ENCODE measurements at places on chromosomes 16 and 17.

- no peak for DNase-seq
Measured at GRCh38 chr17:63741143-63741407, 524 bp downstream of the STRADA start.

DNA sequence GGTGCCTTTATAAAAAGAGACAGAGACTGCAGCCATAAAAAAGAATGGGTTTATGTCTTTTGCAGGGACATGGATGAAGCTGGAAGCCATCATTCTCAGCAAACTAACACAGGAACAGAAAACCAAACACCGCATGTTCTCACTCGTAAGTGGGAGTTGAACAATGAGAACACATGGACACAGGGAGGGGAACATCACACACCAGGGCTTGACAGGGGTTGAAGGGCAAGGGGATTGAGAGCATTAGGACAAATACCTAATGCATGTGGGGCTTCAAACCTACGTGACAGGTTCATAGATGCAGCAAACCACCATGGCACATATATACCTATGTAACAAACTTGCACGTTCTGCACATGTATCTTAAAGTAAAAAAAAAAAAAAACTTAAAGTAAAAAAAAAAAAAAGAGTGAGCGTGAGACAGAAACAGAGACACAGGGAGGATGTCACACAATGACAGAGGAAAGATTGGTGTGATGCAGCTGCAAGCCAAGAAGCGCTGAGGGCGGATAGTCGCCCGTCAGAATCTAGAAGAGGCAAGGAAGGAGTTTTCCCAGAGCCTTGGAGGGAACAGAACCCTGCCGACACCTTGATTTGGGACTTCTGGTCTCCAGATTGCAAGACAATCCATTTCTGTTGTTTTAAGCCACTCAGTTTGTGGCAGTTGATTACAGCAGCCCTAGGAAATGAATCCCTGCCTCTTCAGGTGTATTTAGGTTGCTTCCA lies 27.4 kb upstream of the TNS4 start:
- no peak for DNase-seq

DNA sequence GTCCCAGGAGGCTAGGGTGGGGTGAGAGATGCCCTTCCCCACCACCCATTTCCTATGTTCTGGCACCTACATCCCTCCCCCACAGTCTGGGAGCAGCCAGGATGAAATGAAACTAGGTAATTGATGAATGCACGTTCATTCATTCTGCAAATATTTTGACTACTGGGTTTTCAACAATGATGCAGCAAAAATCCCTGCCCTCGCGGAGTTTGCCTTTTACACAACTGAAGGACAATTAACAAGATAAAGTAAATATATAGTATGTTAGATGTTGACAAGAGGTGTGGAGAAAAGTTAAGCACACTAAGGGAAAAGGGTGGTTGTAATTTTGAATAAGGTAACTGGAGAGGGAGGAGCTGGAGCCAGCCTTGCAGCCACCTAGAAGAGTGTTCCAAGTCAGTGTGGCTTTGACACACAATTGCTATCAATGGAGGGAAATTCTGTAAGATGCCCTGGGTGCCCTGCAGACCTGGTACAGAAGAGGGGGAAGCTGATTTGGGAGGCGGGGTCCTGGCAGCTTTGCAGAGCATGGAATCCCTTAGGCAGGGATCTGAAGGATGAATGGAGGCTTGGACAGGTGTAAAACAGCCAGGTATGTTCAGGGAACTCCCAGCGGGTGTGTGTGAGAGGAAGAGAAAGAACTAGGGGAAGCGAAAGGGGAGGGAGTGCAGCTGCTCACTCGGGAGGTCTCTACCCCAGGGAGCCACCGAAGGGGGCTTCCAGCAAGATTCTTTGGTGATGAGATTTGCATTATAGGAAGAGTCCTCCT lies 2.5 kb downstream of the TMEM92 start:
- no peak for DNase-seq

GRCh38 chr17:72995008-72995656 lies 97.4 kb downstream of the SLC39A11 start:
- no peak for DNase-seq

GRCh38 chr16:89921131-89921701 lies 1.9 kb upstream of the TUBB3 start:
- no peak for DNase-seq

DNA sequence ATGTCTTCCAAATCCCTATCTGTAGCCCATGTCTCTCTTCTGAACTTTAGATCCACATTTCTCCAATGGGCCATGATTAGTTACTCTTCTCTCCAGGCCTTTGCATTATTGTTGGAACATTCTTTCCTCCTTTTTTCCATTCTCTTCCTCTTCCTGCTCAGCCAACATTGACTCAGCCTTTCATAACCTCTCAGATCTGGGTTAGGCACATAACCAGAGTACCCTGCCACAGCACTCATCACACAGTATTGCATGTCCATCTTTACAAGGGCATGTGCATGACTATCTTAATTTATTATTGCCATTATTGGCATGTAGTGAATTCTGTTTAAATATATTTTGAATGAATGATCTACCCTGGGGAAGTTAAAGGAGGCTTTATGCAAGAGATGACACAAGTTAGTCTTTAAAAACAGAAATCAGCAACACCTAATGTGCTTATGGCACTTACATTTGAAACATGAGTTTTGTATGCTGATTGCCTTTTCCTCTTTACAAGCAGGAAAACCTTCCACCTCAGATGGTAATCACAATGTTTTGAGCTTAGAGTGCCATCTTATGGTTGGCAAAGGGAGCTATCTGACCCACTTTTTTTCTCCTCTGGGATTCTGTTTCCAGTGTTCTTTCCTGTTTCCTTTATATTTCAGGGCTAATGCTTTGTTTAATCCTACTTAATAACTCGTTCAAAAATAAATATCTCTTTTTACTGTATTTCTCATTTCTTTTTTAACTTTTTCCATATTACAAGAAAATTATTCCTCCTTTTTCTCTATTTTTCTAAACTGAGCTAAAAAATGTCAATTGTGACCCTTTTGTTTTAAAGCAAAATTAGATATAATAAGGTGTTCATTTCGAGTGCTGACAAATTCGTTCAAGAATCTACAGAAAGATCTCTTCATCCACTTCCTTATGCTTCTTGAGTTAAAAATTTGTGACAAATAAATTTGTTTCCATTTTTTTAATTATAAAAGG lies 151.0 kb upstream of the RBL2 start:
- DNase-seq: peak; percentile 62

- no peak for DNase-seq
Measured at GRCh38 chr16:51120730-51121347, 30.2 kb downstream of the SALL1 start.

- DNase-seq: peak; percentile 83
Measured at GRCh38 chr17:76405967-76406647, 21.7 kb downstream of the SPHK1 start.

- DNase-seq: no peak
Measured at GRCh38 chr16:73813527-73813926, 483.1 kb upstream of the PSMD7 start.

DNA sequence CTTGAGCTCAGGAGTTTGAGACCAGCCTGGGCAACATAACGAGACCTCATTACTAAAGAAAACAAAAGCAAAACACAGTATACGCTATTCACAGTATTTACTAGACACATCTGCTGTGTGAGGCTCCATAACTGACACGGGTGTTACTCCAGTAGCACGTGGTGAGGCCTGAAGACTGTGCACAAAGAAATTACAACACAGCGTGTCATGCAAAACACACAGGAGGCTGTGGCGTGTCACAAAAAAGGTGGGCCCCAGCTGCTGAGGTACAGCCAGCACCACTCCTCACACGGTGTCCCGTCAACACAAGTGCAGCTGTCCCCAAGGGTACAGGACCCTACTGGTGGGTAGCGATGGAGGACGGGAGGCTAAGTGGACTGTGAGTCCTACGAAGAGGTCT lies 2.7 kb downstream of the CYBC1 start:
- DNase-seq: no peak

- no peak for DNase-seq
Measured at GRCh38 chr16:49333259-49333597, 40.4 kb upstream of the C16orf78 start.

DNA sequence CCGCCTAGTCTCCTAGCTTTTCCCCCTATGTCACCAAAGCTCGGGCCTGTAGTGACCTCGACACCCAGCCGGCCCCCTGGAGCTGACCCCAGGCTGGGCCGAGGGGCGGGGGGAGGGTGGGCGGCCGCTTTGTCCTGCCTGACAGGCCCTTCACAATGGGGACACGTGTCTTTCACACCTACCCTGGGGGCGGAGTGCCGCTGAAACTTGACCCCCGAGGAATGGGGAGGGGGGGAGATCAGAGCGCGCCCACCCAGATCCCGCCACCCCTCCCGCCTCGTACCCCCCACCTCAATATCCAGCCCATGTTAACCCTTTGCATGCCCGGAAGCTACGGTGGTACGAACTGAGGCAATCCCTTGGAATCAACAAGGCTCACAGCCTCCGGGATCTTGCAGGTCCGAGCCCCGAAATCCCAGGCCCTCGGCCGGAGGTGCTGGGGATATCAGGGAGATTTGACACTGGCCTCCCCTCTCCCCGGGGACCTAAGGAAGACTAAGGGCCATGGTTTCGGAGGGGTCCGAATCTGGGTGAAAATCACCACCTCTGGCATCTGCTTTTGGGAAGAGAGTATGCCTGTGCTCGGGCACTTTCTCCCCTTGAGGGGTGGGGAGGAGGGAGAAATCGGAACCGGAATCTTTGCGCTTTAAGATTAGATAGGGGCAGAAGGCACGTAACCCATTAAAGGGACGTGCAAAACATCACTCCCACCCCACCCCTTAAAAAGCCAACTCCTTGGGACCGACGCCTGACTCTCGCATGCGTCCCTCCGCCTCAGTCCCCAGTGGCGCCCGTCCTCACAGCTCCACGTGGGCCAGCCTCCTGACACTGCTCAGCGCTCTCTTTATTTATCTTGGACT lies 2.6 kb downstream of the NOG start:
- peak; percentile 28 for DNase-seq

DNA sequence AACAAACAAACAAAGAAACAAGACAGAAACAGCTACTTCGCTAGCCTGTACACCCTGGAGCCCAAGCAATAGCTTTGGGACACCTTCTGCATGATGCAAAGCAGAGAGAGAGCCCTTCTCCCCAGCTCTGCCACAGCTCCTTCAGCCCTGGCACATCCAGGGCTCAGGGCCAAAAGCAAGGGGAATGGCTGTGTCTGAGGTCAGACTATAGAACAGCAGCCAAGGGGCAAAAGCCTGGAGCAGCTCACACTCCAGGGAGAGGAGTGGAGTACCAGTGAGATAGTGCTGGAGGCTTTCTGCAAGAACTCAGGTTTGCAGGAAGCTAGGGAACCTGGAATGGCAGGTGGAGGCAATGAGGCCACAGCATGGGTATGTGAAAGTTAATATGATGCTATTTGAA lies 11.6 kb upstream of the SEPHS2 start:
- DNase-seq: no peak

DNA sequence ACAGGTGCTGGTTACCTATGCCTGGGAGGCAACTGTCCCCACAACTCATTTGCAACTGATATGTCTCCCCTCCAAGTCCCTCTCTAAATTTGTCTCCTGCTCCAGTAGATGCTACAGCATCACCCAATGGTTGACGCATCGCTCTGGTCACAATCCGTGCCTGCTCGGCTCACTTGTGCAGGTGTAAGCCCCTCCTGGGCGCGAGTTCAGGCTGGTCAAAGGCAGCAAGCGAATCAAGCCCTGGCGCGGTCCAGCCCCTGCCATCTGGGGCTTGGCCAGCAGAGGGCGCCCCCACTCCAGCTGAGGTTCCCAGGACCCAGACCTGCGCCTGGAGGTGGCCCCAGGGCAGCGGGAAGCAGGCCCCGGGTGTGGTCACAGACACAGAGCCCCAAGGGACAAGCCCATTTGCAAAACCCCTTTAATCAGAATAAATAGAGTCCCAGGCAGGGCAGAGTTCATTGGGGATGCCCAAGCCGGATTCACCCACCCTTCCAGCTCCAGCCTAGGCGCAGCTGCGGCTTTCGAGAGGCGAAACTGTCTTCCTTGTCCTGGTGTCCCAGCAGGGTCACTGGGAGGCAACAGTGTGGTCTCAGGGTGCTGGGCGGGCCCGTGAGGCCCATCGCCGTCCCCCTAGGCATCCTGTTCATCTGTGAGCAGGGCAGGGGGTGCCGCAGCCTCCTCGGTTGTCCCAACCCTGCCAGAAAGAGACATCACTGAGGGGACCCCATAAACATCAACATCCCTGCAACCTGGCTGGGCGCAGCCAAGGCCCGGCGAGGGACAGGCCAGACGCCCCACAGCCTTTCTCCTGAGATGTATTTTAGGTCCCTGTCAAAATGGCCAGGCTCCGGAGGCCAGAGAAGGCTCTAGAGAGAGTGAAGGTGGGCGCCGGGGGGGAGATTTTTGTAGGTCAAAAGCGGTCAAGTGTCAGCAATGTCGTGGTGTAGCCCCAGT lies 15.8 kb downstream of the TMC6 start:
- DNase-seq: peak; percentile 84

- peak; percentile 92 for DNase-seq
Measured at GRCh38 chr17:40121181-40122135, at the start of gene MSL1. Gene MSL1, plus strand, starts transcription at chr17:40121971. Its CDS starts 642 bp downstream, at chr17:40122613.
